IPS DF 6.9 (cell line): ENCODE measurements at places on chromosomes 2 and 18.

GRCh38 chr2:524442-524841, 152.8 kb downstream of the TMEM18 start:
- no peak overlapping the region for H3K4me3 ChIP-seq
- H3K27ac ChIP-seq: no peak overlapping the region
- DNase-seq: no peak
- 0 out of 2 replicates have a peak, but pooled peaks cover 3% of the 10 kb centered on the region for H3K4me1 ChIP-seq

GRCh38 chr2:85978883-85979780, 90.3 kb upstream of the ST3GAL5 start:
- no peaks in the 10 kb centered on the region for H3K36me3 ChIP-seq
- no peaks in the 10 kb centered on the region for H3K27me3 ChIP-seq
- H3K4me3 ChIP-seq: no peak overlapping the region

DNA sequence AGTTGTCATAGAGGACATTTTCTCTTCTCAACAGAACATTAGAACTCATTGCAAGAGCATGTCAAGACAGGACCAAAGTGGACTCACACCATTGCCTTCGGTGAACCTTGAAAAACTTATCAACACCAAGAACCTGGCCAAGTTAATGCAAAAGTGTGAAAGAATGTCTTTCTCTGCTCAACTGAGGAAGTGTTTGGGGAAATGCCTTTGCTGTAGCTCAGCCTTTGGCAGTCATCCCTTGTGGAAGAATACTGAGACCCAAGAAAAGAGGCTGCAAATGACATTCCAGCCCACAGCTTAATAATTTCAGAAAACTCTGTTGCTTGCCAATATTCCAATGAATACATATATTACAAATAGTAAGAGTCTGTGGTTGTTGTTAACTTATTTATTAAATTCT, 728.8 kb upstream of the PIK3C3 start:
- no peaks in the 10 kb centered on the region for H3K4me1 ChIP-seq
- no peak overlapping the region for H3K4me3 ChIP-seq
- H3K27ac ChIP-seq: no peak overlapping the region
- H3K27me3 ChIP-seq: no peaks in the 10 kb centered on the region

- no peak for DNase-seq
- no peaks in the 10 kb centered on the region for H3K27me3 ChIP-seq
- H3K4me1 ChIP-seq: no peaks in the 10 kb centered on the region
- no peaks in the 10 kb centered on the region for H3K36me3 ChIP-seq
- H3K4me3 ChIP-seq: no peak overlapping the region
Observed at GRCh38 chr18:59298871-59299270, 19.6 kb downstream of the CPLX4 start.

DNA sequence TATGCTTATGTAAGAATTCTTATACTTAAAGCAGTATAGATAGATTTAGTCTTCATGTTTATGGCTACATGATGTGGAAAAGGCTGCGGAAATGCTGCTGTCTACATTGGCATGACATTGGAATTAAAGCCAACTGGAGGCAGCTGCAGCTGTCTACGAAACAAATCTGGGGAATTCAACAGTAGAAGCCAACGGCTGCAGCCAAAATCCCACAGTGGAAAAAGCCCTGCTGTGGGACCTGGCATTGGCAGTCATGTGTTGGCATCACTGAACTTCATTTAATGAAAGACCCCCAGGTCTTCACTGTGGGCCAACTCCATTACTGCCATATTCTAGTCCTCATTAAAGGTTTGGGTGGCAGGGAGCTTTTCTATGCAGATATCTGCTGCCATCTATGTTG, 223.6 kb downstream of the SLC8A1 start:
- no peak for DNase-seq
- H3K27me3 ChIP-seq: no peaks in the 10 kb centered on the region
- H3K4me1 ChIP-seq: no peaks in the 10 kb centered on the region
- no peak overlapping the region for H3K4me3 ChIP-seq
- H3K27ac ChIP-seq: no peak overlapping the region

GRCh38 chr18:79558933-79559416, 120.6 kb upstream of the CTDP1 start:
- H3K27me3 ChIP-seq: no peaks in the 10 kb centered on the region
- H3K4me3 ChIP-seq: no peak overlapping the region
- H3K27ac ChIP-seq: no peak overlapping the region
- H3K36me3 ChIP-seq: no peaks in the 10 kb centered on the region; the same call in 1 of the 2 replicates
- H3K4me1 ChIP-seq: no peaks in the 10 kb centered on the region

DNA sequence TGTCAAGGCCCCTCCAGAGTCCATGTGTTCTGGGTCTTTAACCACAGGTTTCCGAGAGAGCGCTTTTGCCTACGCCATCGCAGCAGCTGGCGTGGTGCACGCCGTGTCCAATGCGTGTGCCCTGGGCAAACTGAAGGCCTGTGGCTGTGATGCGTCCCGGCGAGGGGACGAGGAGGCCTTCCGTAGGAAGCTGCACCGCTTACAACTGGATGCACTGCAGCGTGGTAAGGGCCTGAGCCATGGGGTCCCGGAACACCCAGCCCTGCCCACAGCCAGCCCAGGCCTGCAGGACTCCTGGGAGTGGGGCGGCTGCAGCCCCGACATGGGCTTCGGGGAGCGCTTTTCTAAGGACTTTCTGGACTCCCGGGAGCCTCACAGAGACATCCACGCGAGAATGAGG, 9.3 kb downstream of the WNT10A start:
- 0 out of 2 replicates have a peak, but pooled peaks cover 2% of the 10 kb centered on the region for H3K4me1 ChIP-seq
- H3K27me3 ChIP-seq: peaks cover 83% of the 10 kb centered on the region
- DNase-seq: no peak

- H3K36me3 ChIP-seq: no peaks in the 10 kb centered on the region
- H3K4me1 ChIP-seq: peaks cover 1% of the 10 kb centered on the region; the same call in 1 of the 2 replicates
- no peak overlapping the region for H3K4me3 ChIP-seq
- no peak overlapping the region for H3K27ac ChIP-seq
- H3K27me3 ChIP-seq: no peaks in the 10 kb centered on the region
Observed at GRCh38 chr2:120720746-120721375, 14.8 kb upstream of the GLI2 start.

- no peaks in the 10 kb centered on the region for H3K36me3 ChIP-seq
- no peak overlapping the region for H3K4me3 ChIP-seq
- H3K4me1 ChIP-seq: no peaks in the 10 kb centered on the region; the same call in 1 of the 2 replicates
- no peak overlapping the region for H3K27ac ChIP-seq
Observed at GRCh38 chr2:223464071-223464470, 138.1 kb downstream of the SCG2 start.

GRCh38 chr2:157427003-157427921, 16.6 kb downstream of the CYTIP start:
- H3K27me3 ChIP-seq: no peaks in the 10 kb centered on the region
- H3K27ac ChIP-seq: no peak overlapping the region
- no peak for DNase-seq
- H3K4me1 ChIP-seq: no peaks in the 10 kb centered on the region
- H3K4me3 ChIP-seq: no peak overlapping the region

DNA sequence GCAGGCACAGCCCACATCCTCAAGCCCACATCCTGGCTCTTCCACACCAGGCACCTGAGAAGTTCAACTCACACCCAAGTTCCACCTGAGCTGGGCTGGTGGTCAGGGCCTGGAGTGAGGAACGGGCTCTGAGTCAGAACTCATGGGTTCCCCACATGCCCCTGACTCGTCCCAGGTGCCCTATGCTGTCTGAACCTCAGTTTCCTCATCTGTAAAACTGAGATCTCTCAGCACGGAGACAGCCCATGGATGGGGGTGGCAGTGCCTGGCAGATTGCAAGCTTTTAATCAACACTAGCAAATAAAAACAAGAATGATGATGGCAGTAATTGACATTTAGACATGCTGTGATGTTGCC, 307.8 kb downstream of the NDUFA10 start:
- no peaks in the 10 kb centered on the region for H3K36me3 ChIP-seq
- no peak for DNase-seq
- H3K27me3 ChIP-seq: no peaks in the 10 kb centered on the region
- H3K4me3 ChIP-seq: no peak overlapping the region
- no peak overlapping the region for H3K27ac ChIP-seq

- H3K27me3 ChIP-seq: no peaks in the 10 kb centered on the region
- H3K36me3 ChIP-seq: no peaks in the 10 kb centered on the region
- no peak overlapping the region for H3K27ac ChIP-seq
- H3K4me1 ChIP-seq: no peaks in the 10 kb centered on the region
Observed at GRCh38 chr2:138267902-138268254, 233.7 kb upstream of the SPOPL start.

- peaks cover 8% of the 10 kb centered on the region; the same call in 1 of the 2 replicates for H3K36me3 ChIP-seq
- H3K27ac ChIP-seq: no peak overlapping the region
- H3K27me3 ChIP-seq: no peaks in the 10 kb centered on the region
- no peak overlapping the region for H3K4me3 ChIP-seq
Observed at GRCh38 chr2:47386551-47386950, 16.4 kb upstream of the MSH2 start.

DNA sequence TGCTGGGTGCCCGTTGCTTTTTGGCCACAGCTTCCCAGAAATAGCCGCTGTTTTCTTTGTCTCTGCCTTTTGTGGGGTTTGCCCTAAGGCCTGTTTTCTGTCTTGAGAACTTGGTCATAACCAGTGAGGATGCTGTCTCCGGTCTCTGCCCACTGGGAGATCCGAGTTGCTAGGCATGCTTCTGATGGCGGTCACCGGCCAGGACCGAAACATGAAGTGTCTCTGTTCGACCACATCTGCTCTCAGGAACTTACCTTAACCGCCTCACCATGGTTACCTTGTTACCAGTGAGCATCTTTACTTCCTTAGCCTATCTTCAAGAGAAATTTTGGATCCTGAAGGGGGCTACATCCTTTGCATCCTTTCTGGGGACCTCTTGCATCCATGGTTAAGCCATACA, 91.9 kb downstream of the RTP5 start:
- H3K4me1 ChIP-seq: no peaks in the 10 kb centered on the region
- H3K36me3 ChIP-seq: no peaks in the 10 kb centered on the region
- no peak overlapping the region for H3K4me3 ChIP-seq
- no peaks in the 10 kb centered on the region for H3K27me3 ChIP-seq

- H3K36me3 ChIP-seq: peaks cover 31% of the 10 kb centered on the region; the same call in 1 of the 2 replicates
- H3K27ac ChIP-seq: no peak overlapping the region
- H3K27me3 ChIP-seq: no peaks in the 10 kb centered on the region
- no peak for DNase-seq
- no peaks in the 10 kb centered on the region for H3K4me1 ChIP-seq
Observed at GRCh38 chr2:117820444-117820843, 6.0 kb downstream of the DDX18 start.

DNA sequence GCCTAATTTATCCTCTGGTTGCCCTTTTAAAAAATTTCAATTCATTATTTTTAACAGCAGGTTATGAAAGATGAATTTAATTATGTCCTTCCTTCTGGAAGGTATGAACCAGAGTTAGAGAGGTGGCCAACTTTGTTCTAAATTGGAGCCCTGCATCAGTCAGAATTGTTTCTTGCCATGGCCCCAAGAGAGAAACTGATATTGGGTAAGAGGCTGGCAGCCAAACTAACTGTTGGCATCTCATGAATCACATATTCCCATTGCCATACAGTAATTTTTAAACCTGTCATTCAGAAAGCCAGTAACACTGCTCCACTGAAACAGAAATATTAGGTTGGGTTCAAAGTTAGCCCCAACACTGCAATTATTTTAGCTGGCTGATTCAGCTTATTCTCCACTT, 67.4 kb downstream of the SMAD2 start:
- DNase-seq: no peak
- H3K36me3 ChIP-seq: no peaks in the 10 kb centered on the region; the same call in 1 of the 2 replicates
- H3K4me3 ChIP-seq: no peak overlapping the region
- H3K27ac ChIP-seq: no peak overlapping the region

DNA sequence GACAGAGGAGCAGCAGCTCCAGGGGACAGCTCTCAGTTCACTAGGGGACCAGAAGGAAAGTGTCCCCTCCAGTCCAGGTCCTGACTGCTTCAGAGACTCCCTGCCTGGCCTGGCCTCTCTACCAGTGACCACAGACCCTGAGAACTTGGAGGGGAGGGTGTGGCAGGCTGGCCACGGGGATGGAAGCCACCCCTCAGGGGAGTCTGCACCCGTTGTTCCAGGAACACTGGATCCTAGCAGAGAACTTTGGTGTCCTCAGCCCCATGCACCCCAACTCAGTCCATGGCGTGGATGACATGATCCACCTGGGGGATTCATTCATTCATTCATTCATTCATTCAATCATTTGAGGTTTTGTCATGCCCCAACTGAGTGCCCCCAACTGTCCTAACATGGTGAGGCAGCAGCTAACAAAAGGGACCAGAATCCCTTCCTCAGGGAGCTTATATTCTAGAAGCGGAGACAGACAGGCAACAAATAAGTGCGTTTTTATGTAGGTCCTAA, 31.9 kb downstream of the MYO7B start:
- no peaks in the 10 kb centered on the region for H3K36me3 ChIP-seq
- H3K4me3 ChIP-seq: no peak overlapping the region
- no peak overlapping the region for H3K27ac ChIP-seq
- no peaks in the 10 kb centered on the region for H3K27me3 ChIP-seq
- no peak for DNase-seq

- H3K27me3 ChIP-seq: no peaks in the 10 kb centered on the region
- H3K36me3 ChIP-seq: no peaks in the 10 kb centered on the region
- H3K4me1 ChIP-seq: no peaks in the 10 kb centered on the region
- no peak overlapping the region for H3K4me3 ChIP-seq
- no peak overlapping the region for H3K27ac ChIP-seq
Observed at GRCh38 chr2:169696381-169696780, 2.1 kb downstream of the PHOSPHO2 start.

- no peak overlapping the region for H3K4me3 ChIP-seq
- no peaks in the 10 kb centered on the region for H3K4me1 ChIP-seq
- no peak for DNase-seq
Observed at GRCh38 chr2:155653176-155653575, 679.3 kb downstream of the NR4A2 start.

DNA sequence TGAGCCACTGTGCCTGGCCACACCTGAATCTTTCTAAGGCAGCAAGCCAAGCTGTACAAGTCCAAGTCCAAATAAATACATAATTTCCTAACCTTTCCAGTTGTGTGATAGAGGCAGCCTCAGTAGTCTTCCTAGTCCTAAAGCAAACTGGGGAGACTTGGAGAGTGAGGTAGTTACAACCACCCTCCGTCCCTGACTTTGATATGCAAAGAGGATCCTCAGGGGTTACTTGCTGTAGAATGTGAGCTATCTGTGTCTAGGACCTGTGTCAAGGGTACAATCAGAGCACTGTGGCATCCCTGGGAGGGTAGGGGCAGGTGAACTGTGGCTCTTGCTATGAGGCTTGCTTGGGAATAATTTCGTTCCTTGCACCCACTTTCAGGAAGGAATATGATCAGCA, 28.3 kb upstream of the KCNG3 start:
- no peaks in the 10 kb centered on the region for H3K4me1 ChIP-seq
- no peaks in the 10 kb centered on the region for H3K36me3 ChIP-seq
- H3K27me3 ChIP-seq: no peaks in the 10 kb centered on the region
- H3K4me3 ChIP-seq: no peak overlapping the region

DNA sequence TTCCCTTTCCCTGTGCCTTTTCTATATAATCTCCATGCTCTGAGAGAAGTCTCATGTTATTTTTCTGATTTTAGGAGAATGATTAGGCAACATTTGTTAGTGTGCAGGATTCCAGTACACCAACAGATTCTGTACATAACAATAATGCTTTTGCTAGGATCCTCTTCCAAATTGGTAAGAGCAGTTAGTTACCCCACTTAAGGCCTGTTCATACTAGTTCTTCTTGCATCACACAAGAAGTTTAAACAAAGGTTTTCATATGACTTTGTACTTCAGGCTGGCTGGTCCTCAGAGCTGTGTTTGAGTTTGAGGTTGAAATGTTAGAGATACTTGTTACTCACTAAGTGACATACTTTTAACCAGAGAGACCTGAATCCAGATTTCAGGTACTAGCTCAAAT, 686.9 kb upstream of the NRXN1 start:
- H3K27me3 ChIP-seq: no peaks in the 10 kb centered on the region
- DNase-seq: no peak
- H3K4me3 ChIP-seq: no peak overlapping the region

- no peak overlapping the region for H3K4me3 ChIP-seq
- H3K36me3 ChIP-seq: no peaks in the 10 kb centered on the region
- no peak overlapping the region for H3K27ac ChIP-seq
- no peak for DNase-seq
- no peaks in the 10 kb centered on the region for H3K4me1 ChIP-seq
Observed at GRCh38 chr2:173991856-173992588, 26.8 kb upstream of the SP3 start.
